Esophagus squamous epithelium (tissue), 5 donors: ENCODE measurements at places on chromosomes 5 and 9.

DNA sequence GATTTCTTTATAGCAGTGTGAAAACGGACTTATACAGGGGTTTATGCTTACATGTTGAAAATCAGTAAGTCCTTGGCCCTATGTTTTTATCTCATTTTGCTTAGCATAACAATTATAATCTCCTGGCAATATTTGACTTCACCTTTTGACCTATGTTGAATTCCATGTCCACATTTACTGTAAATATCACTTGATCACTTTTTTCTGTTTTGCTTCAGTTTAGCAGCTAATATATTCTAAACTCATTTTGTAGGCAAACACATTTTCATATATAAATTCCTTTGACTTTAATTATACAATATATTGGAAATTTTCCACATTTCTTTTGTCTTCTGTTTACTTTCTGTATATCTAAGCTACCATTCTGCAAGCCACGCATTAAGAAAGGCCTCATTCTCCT lies 674.0 kb downstream of the MAT2B start:
- no peak for DNase-seq
- H3K27me3 ChIP-seq = no peaks in the 10 kb centered on the region
- no peak overlapping the region for H3K27ac ChIP-seq
- no peaks in the 10 kb centered on the region for H3K4me1 ChIP-seq

DNA sequence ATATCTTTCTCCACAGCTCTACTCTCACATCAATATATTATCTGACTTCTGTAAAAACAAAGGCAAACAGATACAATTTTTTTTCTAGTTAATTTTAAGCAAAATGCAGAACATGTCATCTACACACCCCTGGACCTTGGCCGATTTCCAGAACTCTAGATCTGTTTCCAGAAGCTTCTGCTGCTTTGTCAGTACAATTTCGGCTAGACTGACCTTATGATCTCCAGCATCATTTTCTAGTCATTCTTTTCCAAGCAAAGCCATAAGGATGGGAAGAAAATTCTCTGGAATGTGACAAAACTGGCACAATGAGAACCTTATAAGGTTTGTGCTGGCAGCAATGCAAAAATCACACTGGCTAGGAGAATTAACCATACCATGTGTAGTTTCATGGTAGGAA lies 132.8 kb upstream of the MPDZ start:
- no peaks in the 10 kb centered on the region for H3K36me3 ChIP-seq
- no peak for DNase-seq
- no peak overlapping the region for H3K27ac ChIP-seq
- no peak overlapping the region for H3K4me3 ChIP-seq

GRCh38 chr9:21989440-21990189 lies 4.6 kb downstream of the CDKN2A start:
- H3K36me3 ChIP-seq = no peaks in the 10 kb centered on the region
- H3K27ac ChIP-seq = no peak overlapping the region
- no peak overlapping the region for H3K4me3 ChIP-seq
- peaks cover 5% of the 10 kb centered on the region for H3K4me1 ChIP-seq

- no peak overlapping the region for H3K27ac ChIP-seq
- H3K36me3 ChIP-seq = no peaks in the 10 kb centered on the region
- no peaks in the 10 kb centered on the region for H3K27me3 ChIP-seq
- DNase-seq = no peak
- no peak overlapping the region for H3K4me3 ChIP-seq
These were observed 77.9 kb downstream of the TRIM32 start for GRCh38 chr9:116765011-116765410.

DNA sequence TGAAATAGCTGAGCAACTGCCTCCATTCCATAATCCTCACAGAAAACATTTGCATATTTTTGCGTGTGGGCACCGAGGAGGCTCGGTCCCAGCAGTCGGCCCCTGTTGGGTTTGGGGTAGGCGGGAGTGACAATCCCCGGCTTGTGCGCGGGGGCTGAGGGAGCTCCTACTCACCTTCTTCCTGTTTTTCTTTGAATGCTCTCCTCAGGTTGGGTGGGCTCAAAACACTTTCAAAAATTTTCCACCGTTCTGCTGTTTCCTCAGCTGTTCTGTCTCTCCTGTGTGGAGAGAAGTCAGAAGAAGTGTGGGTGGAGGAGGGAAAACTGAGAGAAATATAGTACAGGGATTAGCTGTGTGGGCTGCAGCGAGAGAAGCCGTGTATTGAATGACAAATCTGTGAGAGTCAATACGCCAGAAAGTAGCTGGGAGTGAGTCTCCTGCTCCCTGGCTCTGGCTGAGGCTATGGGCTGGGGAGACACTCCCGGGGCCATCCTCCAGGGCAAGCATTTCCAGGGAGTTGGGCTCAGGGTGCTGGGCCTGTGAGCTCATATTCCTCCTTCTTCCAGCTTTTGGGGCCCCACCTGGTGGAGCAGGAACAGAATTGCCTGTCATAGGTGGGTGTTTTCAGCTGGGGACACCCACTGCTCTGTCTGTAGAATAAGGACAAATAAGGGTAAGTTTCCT lies 84.7 kb downstream of the CMYA5 start:
- DNase-seq = no peak
- H3K27me3 ChIP-seq = no peaks in the 10 kb centered on the region
- H3K4me1 ChIP-seq = no peaks in the 10 kb centered on the region
- no peak overlapping the region for H3K4me3 ChIP-seq

DNA sequence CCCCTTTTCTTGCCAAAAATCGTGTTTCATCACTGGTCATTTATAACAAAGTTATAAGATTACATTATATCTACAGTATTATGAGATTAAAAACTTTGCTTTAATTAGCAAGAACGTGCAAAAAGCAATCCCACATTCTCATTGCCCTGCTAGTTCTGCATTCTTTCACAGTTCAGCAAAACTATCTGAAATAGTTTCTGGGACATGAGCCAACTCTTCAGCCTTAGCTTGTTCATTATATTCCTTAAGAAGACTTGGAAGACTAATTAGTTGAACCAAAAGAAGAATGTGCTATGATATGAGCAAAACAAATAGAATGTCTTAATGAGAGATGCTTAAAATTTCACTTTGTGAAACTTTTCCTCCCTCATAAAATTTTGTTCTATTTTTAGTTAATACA lies 76.7 kb downstream of the ITGA1 start:
- H3K27ac ChIP-seq = peak overlapping the region; percentile 57
- H3K4me3 ChIP-seq = no peak overlapping the region
- no peak for DNase-seq
- peaks cover 19% of the 10 kb centered on the region for H3K4me1 ChIP-seq
- no peaks in the 10 kb centered on the region for H3K36me3 ChIP-seq
- no peaks in the 10 kb centered on the region for H3K27me3 ChIP-seq
